ENCODE measurements at places on chromosomes 3 and 15.

DNA sequence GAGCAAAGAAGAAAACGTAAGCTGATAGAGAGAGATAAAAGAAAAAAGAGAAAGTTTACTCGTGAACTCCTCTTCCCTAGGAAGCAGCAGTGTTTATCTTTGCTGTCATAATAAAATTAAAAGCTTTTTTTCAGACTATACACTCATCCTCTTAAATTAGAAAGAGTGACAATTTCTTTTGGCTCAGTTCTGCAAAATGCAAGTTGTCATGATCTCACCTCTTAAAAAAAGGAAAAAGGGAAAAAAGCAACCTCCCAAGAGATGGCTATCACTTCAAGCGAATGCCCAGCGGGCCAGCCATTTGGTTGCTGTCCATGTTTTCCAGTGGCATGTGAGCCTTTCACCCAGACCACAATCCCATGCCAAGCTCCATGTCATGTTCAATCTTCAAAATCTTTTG, 7.0 kb upstream of the THBS1 start:
- DNase-seq: no peak

DNA sequence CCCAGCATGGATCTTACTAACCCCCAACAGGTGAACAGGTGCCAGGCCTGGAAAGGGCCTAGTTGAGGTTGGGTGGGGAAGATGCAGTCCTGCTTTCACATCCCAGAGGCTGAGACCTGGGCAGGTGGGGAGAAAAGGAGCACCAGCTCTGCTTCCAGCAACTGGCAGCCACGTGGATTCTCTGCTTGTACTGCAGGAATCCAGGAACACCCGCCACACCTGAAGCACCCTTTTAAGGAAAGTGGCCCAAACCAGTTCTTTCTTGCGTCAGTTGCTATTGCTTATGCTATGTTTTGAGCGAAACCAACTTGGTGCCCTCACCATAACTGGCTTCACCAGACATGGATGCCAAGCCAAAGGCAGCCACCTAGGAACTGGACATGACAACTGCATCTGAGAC, 28.1 kb upstream of the NEO1 start:
- no peak for DNase-seq

DNA sequence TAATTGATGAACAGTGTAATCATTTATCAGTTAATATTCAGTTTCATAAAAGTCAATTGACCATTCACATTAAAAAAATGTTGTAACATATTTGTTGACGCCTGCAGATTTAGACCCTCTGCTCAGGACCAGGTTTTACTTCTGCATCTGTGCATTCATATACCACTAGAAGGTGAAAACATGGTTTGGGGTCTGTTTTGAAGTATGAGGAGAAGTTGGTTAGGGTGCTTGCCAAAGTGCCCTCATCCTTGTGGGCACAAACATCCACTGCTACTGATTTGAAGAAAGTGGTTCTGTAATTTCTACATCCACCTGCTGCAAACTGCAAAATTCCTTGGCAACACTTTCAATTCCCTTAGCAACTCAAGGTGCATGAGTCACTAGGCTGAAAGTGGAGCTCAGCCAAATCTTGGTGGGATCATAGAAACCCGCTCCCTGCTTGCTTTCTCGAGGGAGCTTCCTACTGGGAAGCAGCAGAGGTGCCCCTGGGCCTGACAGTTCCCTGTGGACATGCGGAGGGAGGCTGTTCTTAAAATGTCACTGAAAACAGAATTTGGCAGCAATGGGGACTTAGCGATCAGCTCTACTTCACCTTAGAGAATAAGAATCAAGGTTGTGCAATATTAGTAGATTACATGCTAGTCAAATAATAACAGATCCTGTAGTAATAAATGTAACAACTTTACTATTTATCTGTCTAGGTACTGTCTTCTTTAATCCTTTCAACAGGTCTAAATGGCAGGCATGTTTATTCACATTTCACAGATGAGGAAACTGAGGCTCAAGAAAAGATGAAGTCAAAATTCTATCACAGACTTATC, 301.0 kb upstream of the TBL1XR1 start:
- no peak for DNase-seq

GRCh38 chr15:64137226-64137833, 14.2 kb upstream of the SNX22 start:
- DNase-seq: no peak

- DNase-seq: no peak
Measured at GRCh38 chr3:108125550-108126071, 34.8 kb upstream of the CD47 start.

Data from NCI-H2171 (cell line).